ENCODE measurements at places on chromosomes 16 and 17.

- DNase-seq: no peak
Measured at GRCh38 chr17:3665834-3666233, 2.5 kb downstream of the TAX1BP3 start.

GRCh38 chr17:60416368-60416925, 5.8 kb upstream of the CHCT1 start:
- DNase-seq: no peak

DNA sequence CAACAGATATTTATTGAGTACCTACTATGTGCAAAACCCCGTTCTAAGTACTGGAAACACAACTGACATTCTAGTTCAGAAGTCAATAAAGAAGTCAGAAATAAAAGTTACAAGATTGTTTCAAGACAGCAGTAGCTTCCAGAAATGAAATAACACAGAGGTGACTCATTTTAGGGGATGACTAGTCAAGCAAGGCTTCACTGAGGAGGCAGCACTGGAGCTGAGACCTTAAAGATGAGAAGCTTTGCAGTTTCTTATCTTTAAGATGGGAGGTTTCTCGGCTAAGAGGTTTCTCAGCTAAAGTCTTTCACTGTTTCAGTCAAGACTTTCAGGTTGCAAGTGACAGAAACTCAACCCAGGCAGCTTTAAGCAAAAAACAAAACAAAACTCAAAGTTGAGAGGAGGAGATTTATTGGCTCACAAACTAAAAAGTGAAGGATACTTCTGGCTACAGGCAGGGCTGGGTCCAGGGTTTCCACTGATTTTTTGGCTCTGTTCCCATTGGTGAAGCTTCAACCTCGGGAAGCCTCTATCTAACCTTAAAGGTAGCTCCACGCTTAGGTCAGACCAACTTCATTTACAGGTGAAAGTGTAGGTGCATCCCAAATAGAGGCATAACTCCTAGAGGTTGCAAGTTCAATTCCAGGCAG, 7.4 kb upstream of the MMP2 start:
- no peak for DNase-seq

DNA sequence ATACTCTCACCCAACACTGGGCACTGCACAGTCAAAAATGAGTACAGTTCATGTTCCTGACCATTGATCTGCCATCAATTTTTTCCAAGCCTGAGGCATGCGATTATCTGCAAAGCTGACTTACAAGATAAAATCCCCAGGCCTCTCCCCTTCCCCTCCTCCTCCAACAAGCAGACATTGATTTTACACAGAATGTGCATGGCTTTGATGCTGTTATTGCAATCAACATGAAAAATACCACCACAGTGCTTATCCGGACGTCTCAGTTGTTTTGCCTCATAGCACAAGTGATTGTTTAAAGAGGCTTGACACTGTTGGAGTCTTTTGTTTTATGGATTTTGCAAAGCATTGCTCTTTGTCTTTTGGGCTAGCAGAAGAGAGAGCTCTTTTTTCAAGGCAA, 163.8 kb downstream of the TOX3 start:
- no peak for DNase-seq

DNA sequence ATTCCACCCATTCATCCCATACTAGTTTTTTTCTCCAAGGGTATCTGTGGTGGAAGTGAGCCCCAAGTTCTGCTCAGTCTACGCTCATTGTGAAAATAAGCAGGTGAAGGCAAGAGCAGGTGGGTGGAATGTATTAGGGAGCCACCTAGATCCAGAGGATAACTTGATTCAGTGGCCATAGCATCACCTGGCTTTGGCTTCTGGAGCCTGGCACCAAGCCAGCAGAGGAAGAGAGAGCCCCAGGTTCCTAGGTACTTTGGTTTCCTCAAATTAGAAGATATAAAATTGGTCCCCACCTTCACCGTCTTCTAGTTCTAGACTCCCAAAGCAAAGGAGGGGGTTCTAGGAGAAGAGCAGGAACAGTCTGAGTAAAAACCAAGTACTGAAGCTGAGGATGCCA, 4.1 kb downstream of the FXR2 start:
- DNase-seq: no peak

DNA sequence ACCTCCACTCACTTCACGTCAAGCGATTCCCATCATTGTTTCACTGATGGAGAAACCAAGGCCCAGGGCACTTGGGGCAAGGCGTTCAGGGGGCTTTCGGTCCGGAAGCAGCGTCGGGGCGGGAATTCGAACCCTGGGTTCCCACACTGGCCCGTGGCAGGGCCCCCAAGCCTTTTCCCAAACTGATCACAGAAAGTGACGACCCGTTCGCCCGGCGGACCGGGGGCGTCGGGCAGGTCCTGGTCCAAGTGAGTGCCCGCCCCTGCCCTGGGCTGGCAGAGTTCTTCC, 856 bp upstream of the MON1B start:
- no peak for DNase-seq

DNA sequence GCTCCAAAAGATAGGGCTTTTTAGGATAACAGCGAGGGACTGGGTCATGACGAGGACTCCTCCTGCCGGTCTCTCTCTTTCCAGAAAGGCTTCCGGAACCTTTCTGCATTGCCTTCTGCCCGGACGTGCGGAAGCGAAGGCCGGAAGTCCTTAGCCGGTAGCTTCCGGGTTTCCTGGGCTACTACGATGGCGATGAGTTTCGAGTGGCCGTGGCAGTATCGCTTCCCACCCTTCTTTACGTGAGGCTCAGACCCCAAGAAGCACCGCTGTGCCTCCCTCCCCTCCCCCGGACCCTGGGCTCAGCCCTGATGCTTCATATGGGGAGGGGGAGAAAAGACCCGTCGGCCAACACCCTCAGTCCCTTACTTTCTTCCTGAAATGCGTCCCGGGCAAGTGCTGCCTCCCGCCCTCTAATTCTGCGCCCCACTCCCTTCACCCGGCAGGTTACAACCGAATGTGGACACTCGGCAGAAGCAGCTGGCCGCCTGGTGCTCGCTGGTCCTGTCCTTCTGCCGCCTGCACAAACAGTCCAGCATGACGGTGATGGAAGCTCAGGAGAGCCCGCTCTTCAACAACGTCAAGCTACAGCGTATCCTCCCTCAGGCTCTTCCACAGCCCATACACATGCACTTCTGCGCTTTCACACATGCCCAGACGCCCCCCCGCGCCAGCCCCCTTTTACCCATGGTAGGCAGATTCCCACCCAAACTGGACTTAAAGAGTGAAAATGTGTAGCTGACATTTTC, at the start of gene VPS25:
TSS of gene VPS25 (plus strand) at position 160 of the 746 bp plus-strand sequence. CDS start at position 187, 27 bp downstream.
- DNase-seq: peak; percentile 86

- DNase-seq: no peak
Measured at GRCh38 chr16:55280587-55280986, 43.4 kb upstream of the IRX6 start.

GRCh38 chr17:74610108-74610507, 13.4 kb downstream of the CD300E start:
- DNase-seq: no peak

DNA sequence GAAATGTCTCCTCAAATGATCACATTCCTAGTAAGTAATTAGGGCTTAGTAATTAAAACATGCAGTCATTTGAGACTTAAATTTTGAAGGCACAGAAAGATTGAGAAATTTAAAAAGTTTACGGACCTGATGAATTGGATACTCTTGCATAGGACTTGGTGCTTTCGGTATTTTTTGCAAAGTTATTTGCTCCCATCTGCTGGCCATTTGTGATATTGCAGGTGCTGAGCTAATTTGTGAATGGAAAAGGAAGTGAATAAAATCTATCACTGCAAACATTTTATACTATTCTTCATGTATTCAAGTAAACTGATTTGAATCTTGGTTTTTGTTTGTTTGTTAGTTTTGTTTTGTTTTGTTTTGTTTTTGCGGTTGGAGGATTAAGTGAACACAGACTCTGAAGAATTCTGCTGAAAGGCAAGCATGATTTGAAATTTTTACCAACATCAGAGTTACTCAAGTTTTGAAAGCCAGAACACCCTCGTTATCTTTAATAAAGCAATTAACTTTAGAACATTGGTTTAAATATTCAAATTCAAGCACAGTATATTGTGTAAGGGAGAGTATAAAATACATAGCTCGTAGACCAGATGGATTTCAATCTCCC, 689.5 kb upstream of the RBFOX1 start:
- DNase-seq: peak; percentile 57

DNA sequence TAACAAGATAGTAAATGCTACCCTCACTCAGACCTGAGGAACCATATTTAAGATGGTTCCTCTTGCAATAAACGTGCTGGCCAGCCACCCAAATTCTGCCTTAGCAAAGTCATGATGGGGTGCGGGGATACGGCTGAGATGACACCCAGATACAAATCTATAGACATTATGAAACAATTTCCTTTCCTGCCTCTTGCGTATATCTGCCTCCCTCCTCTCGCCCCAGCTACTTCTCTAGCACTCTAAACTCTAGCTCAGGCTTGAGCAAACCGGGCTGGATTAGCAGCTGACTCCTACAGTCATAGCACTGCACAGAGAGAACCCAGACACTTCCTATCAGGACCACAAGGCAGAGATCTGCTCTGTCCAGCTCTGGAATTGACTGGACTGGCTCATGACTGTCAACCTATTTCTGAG, 22.3 kb downstream of the CD300LF start:
- DNase-seq: no peak

DNA sequence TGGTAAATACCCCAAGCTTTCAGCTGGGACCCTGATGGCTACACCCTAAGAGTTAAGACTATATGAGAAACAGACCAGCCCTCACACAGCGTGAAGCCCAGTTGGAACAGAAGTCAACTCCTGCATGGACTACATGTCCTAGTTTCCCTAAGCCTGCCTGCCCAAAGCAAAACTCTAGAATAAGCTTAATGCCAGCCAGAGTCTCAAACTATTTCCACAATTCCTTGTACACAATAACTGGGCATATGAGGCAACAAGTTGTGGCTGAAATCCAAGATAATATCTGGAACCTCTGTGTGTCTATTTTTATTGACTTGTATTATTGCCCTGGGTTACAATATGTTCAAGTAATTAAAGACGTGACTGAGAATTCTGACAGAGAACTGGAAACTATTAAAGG, 19.4 kb downstream of the MYH10 start:
- no peak for DNase-seq

DNA sequence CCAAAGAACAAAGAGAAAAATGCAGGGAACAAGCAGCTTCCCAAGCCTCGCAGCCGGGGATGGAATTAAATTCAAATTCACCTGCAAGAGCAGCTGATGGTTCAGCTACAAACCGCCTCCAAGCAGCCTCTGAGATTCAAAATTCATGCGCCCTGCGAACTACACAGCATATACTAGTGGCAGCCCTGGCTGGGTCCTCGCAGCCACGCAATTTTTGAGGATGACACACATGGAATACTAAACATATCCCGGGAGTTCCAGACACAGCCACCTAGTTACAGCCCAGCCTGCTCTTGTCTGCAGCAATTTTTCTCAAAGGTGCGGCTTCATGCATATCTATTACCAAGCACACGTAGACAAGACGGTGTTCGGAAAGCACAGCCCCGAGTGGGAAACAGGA, 35.9 kb upstream of the KIFC3 start:
- DNase-seq: no peak

- DNase-seq: no peak
Measured at GRCh38 chr17:39462631-39463375, 1.5 kb downstream of the CDK12 start.

GRCh38 chr16:65181071-65181561, 59.3 kb upstream of the CDH11 start:
- peak; percentile 57 for DNase-seq
